ACHN (cell line): ENCODE measurements at places on chromosomes 2 and 18.

- no peak for DNase-seq
These were observed 43.5 kb upstream of the KCNG2 start for GRCh38 chr18:79754022-79754761.

GRCh38 chr18:48068916-48069445 lies 138.5 kb upstream of the SMAD2 start:
- DNase-seq: no peak

DNA sequence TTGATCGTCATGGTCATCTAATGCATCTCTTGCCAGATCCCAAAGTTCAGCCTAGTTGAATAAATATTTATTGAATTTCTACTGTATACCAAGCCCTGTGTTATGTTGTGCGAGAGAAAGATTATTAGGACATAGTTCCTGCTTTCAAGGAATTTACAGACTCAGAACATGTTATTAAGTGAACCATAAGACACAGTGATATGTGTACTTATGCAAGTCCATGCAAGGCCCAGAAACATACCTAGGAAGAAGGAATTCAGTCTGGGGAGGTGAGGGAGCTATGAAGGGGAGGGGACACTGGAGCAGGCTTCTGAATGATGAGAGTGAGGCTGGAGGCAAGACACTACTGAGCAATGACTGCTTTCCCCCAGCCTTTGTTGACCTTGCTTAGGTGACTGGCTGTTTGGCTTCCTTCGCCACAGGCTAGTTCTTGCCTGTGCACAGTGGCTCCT lies 81.4 kb downstream of the ACAA2 start:
- no peak for DNase-seq

- DNase-seq: peak; percentile 57
These were observed 545 bp downstream of the MPP4 start for GRCh38 chr2:201697899-201698298.

DNA sequence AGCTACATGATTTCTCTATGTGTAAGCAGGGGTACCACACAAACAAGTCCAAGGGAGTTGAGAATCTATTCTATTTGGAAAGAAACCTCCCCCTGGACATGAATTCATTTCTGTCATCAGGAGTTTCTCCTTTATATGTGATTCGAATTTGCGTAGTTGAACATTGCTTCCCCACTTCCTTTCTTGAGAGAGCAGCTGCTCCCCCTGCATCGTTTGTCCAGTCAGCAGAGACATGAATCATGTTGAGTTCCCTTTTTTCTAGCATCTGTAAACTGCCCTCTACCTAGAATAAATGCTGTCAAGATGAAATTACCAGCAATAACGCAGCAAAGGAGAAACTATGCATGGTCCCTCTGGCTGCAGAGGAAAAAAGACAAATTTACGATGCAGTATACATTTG lies 73.8 kb downstream of the KIF5C start:
- DNase-seq: no peak

DNA sequence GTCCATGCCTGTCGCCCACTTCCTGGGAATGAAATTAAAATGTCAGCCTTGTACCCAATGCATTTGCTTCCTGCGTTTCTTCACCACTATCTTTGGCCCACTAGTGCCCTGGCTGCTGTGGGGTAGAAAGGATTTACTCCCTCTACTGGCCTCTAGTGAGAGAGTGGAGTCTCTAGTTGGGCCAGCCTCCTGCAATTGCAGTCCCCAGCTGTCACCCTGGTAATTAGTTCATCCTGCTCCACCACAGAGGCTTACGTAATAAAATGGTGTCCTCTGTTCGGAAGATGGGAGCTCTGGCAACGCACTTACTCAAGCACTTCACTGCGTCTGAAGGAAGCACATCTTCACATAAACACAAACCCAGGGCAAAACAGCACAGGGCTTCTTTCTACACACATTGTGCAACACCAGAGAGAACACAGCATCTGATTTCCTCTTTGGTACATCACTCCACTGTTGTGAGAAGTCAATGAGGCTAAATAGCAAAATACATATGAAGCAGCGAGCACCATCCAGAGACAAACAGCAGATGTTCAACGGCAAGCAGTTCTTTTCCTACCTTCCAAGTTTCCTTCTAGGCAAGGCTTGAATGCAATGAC lies 274.6 kb downstream of the LRATD1 start:
- DNase-seq: no peak

- no peak for DNase-seq
These were observed 29.4 kb downstream of the GPD2 start for GRCh38 chr2:156465573-156465972.

DNA sequence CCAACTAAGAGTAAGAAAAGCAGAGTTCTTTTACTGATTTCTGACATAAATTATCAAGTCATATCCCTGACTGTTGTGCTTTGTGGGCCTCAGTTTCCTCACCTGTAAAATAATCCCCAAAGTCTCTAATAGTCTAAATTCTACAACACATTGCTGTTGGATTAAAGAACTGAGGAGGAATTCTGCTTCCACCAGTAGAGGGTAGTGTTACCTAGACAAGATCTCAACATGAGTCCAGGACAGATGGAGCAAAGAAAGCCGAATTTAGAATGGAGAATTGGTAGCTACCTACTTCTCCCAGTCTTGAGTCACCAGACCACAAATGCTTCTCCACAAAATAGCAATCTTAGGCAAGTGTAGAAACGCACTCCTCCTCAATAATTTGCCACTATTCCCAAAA lies 462.5 kb upstream of the FSHR start:
- DNase-seq: peak; percentile 47

- DNase-seq: no peak
These were observed 74.8 kb upstream of the GLI2 start for GRCh38 chr2:120660771-120661459.

GRCh38 chr2:8388781-8389180 lies 293.1 kb upstream of the ID2 start:
- no peak for DNase-seq

DNA sequence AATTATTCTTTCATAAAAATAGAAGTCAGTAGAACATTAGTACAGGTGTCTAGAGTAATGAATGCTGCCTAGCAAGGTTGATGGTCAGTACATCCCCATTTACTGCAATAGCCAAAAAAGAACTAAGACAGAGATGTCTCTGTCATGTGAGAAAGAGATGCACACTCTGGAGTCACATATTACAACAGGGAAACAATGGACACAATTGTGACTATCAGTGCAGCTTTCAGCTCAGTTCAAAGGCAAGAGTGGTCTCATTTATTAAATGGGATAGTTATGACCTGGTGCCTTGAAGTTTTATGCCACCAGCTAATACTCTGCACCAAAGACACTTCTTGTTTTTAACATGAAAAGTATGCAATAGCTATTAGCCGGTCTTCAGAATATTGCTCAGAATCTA lies 194.9 kb upstream of the CHAC2 start:
- no peak for DNase-seq

DNA sequence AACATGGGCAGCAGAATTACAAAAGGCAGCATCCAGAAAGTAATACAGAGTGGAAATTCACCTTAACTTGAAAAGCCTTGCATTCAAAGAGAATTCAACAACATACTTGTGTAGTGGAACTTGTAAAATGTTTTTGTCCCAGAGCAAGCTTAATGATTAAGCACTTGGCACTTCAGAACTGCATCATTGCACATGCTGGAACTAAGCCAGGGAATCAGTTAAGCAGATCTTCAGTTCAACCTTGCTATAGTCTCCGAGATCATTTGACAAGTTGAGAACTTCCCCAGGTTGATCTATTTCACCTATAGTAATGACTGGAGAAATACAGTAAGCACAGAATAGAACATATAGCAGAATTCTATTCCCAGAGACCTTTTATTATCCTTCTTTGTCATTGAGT lies 1337.2 kb upstream of the NXPH2 start:
- DNase-seq: peak; percentile 93

GRCh38 chr2:86012007-86012712 lies 93.5 kb downstream of the POLR1A start:
- DNase-seq: no peak
